MCF 10A (cell line): ENCODE measurements at places on chromosomes 6 and 20.

GRCh38 chr6:149046822-149047246 is 270.7 kb upstream of the TAB2 start:
- no peak for DNase-seq

DNA sequence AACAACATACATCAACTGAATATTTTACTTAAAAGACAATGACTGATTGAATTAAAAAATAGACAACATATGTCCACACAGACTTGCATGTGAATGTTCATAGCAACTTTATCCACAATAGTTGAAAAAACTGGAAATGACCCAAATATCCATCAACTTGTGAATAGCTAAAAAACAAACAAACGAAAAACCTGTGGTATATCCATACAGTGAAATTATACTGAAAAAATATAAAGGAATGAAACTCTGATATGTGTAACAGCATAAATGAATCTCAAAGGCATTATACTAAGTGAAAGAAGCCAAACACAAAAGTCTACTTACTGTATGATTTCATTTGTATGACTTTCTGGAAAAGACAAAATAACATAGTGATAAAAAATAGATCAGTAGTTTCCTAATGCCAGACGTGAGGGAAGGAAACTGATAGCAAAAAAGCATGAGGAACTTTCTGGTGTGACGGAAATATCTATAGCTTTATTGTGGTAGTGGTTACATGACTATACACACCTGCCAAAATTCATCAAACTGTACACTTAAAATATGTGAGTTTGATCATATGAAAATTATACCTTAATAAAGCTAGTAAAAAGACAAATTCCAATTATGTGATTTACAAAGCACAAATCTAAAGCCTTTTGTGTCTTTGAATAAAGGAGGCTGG is 123.2 kb downstream of the BACH2 start:
- DNase-seq: no peak

GRCh38 chr6:151905854-151906253 is 98.4 kb downstream of the ESR1 start:
- no peak for DNase-seq

- DNase-seq: no peak
Observed at GRCh38 chr20:5660346-5660745, 89.9 kb upstream of the SHLD1 start.

DNA sequence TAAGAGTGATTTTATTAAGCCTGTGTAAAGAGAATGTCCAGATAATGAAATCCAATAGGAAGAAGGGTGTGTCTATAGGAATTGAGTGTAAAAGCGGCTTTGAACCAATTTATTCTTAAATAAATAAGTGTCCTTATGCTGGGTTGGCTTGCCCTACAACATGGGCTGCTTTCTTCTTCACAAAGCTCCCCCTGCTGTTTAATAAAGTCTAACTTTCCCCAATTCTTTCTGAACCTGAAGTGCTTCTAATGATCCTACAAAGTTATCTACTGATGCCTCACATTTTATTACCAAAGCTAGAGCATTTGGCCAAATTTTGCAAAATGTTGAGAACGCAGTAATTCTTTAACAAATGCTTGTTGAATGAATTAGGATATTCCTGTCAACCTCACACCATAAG is 36.3 kb upstream of the SIRT5 start:
- peak; percentile 58 for DNase-seq

DNA sequence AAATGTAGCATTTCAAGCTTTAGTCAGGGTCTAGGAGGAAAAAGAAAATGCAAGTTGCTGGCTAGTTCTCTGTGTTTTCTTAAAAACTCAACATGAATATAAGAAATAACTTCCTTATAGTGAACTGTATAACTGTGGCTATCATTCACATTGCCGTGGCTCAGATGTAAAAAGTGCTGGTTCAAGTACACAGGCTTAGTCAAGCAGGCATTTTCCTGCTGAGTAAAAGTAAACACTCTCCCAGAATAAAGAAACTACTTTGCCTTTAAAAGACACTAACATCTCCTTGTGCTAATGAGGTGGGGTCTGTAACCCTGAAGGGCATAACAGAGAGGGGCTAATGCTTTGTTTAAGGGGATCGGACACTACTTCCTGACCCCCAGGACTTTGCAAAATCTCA is 3.3 kb downstream of the ATP5F1E start:
- no peak for DNase-seq

DNA sequence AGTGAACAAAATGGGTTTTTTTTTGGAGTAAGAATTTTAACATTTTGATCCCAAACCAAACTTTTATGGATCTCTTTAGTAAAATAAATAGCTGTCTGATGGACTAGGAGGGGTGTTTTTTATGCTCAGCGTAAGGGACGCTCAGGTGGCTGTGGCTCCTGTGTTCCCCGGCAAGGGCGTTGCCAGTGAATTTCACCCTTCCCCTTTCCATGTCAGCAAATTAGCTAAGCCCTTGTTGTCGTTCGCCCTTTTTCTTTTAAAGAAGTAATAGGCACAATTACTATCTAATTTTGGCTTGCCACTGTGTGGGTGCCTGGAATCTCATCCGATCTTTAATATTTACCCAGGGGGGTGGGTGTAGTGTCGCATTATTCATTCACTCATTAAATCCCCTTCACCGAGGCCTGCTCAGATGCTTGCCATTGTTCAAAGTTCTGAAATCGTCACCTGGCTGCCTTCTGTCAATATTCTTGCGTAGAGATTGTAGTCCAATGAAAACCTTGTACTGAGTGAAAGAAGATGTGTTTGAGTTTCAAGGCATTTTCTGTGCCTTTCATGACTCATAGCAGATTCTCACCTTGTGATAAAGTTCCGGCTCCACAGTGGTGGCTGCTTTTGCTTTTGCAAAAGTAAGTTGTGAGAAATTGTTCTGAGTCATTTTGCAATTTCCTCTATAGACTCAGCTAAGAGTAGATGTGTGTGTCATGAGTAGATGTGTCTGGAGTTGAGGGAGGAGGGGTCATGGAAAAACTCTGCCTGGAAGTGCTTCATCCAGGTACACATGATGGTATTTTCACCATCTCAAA is 40.0 kb upstream of the CLDN20 start:
- DNase-seq: peak; percentile 90

DNA sequence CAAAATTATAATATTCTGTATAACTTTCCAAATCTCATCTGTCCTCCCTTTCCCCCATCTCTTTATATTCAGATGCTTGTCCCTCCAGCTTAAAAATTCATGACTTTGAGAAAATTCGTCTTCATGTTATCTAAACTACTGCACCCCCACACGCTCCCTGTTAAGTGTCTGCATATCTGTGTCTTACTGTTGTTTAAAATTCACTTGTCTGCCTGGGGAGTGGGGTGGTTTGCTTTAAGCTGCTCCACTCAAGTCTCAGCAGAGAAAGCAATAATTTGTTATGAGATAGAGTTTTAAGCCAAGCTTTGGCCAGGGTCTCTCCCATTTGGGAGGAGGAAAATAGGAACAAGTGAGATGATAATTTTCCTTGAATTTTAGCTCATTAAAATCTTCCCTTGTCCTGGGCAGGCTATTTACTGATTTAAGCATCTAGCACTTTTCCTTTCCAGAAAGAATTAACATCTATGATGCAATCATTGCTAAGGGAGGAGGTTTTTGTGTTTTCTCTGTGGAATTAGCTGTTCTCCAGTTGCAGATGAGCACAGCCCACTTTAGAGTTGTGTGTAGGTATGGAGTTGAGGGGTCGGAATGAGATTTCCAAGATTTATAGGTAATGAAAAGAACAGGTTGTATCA is 36.8 kb downstream of the MTHFD1L start:
- DNase-seq: no peak

DNA sequence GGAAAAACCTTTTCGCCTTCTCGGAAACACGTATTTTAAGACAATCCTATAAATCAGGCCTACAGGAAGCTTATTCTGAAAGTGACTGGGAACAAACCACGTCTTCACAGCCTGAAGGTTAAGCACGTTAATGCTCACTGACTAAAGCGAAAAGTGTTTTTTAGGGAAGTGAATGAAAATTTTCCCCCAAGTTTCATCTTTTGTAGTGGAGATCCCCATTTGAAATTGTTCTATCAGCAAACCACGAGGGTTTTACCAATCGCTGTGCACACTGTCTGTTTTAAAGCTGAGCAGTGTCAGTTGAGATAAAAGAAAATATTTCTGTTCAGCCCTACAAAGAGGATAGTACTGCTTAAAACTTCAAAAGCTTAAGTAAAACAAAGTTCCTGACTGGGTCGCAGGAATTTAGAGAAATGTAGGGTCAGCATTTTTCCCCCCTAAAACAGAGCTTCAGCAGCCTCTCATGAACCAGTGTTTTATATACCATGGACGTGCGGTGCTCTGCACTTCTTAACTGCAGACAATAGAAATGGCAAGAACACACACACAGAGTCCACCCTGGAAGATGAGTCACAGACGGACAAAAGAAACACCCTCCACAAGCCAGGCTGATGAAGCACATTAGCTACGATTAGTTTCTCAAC is 34.9 kb downstream of the SLC22A23 start:
- peak; percentile 81 for DNase-seq

- DNase-seq: peak; percentile 47
Observed at GRCh38 chr6:118353564-118353963, 194.5 kb upstream of the PLN start.

DNA sequence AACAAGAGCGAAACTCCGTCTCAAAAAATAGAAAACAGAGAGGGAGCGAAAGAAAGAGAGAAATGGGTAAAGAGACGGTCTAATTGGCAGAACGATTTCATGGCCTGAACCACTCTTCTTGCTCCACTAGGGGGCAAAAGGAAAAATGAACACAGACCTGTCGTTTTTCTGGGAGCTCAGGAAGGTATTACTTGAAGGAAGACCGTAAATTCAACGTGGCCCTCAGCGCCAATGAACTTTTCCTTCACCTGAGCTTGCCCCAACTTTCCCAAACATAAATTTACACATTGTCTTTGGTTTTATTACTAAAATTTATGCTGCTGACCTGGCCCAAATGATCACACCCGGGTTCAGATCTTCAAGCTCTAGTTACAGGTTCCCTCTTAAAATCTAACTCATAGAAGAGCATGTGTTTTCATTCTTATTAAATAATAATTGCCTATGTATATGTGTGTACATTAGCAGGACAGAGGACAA is 67.3 kb downstream of the ATP9A start:
- DNase-seq: peak; percentile 71

DNA sequence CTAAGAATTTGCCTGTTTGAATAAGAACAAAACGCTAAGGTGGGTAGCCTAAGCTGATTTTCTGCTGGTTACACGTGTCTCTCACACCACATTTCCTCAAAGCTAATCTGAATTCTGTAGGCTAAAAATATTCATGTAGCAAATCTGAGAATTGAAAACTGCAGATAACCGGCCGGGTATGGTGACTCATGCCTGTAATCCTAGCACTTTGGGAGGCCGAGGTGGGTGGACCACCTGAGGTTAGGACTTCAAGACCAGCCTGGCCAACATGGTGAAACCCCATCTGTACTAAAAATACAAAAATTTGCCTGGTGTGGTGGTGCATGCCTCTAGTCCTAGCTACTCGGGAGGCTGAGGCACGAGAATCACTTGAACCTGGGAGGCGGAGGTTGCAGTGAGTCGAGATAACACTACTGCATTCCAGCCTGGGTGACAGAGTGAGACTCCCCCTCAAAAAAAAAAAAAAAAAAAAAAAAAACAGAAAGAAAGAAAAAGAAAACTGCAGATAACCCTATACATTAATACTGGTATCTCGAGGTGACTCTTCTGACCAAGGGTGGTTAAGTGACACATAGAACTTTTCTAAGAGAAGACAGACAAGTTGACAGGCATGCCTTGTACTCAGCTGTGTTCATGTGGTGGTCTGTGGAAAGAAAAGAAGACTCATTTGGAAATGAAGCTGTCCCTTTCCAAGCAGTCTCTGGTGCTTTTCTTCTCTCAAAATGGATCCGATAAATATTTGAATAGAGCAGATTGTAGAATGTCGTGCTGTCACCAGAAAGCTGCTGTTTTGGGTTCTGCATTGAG is 24.7 kb upstream of the ASXL1 start:
- DNase-seq: no peak

GRCh38 chr6:82205930-82206392 is 41.6 kb downstream of the IBTK start:
- DNase-seq: no peak

GRCh38 chr20:12252793-12253192 is 335.1 kb downstream of the BTBD3 start:
- no peak for DNase-seq

- no peak for DNase-seq
Observed at GRCh38 chr6:22247916-22248482, 48.8 kb downstream of the PRL start.

DNA sequence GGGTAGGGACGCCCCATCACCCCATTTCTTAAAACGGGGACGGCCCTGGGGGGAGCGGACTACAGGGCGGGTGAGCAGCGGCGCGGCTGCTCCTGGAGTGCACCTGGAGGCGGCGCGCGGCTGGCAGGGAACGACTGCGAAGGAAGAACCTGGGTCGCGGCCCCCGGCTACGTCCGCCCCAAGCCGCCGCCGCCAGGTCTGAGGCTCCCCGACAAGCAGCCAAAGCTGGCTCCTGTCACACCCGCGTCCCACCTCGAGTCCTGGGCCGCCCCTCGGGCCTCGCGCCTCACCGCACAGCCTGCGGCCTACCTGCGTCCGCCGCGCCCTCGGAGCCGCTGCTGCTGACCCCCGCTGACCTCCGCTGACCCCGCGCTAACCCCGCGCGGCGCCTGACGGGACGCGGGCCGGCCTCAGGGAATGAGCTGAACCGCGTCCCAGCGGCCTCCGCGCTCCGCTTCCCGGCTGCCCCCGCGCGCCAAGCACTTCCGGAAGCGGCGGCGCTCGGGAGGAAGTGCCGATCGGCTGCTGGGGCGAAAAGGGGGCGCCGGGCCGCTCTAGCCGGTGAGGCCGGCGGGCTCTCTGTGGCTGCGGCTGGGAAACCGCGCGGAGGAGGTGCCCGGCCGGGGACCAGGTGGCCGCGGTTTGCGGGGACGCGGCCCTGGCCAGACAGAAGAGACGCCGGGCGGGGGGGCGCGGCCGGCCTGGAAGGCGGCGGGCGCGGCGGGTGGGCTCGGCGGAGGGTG is at the start of the genes ARFRP1 and ZGPAT:
Gene ARFRP1 (minus strand): TSS at position 419 of the 743 bp plus-strand sequence. CDS start 885 bp downstream, outside the sequence.
Gene ZGPAT (plus strand): TSS at position 482 of the 743 bp plus-strand sequence. CDS start 542 bp downstream, outside the sequence.
- DNase-seq: peak; percentile 82

DNA sequence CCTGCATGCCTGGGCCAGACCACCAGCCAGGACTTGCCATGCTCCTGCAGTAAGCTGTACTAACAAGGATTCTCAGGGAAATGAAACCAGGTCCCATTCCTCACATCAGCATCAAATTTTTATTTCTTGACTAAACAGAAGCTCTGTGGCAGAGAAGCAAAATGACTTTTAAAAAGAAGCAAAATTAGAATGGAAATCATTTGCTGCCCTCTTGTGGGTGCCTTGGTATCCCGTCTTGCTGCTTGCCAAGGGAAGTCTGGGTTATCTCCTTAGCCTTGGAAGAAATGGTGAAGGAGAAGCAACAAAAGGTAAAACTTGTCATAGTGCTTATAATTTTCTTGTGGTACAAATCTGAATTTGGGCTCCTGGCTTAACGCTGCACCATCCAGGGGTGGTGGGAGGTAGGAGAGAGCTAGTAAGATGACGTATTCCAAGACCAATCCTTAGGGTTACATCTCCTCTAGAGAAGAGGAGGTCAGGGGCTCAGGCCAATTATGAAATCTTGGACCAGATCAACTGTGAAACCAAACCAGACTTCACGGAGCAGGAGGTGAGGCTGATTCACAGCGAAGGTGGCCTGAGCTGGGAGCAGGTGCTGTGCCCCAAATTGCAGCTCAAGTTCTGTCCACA is 107.5 kb downstream of the FAXC start:
- DNase-seq: peak; percentile 42

GRCh38 chr20:16158090-16158975 is 414.9 kb downstream of the KIF16B start:
- DNase-seq: peak; percentile 6

- no peak for DNase-seq
Observed at GRCh38 chr6:146106532-146106931, 77.7 kb downstream of the GRM1 start.
